Neuronal stem cell (in vitro differentiated cells): ENCODE measurements at places on chromosomes 11 and 22.

DNA sequence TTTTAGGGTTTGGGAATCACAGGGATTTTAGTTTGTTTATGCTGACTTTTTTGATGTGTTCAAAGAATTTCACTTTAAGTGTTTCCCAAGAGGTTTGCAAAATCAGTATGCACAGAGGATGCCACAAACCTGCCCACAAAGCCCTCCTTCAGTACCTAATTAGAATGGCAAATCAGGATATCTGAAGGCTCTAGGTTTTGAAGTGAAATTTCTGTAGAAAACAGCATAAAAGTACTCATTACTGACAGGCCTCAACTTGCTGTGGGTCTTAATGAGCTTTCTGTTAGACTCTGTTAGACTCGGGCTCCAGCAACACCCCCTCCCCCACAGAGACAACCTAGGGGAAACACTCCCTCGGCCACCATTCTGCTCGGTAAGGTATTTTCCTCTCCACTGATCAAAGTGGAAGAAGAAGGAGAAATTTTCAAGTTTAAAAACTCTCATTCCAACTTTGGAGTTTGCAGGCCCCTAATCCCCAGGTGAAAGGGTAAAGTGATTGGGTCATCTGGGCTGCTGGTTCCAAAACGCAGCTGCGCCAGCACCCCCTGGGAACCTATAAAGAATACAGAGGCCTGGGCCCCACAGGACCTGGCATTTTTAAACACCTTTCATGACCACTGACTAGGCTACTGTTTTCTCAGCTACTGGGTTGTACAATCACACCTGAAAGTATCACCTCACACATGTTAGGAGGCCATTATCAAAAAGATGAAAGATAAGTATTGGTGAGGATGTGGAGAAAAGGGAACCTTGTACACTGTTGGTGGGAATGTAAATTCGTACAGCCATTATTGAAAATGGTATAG, 67.5 kb downstream of the PLEKHA7 start:
- no peak for DNase-seq

DNA sequence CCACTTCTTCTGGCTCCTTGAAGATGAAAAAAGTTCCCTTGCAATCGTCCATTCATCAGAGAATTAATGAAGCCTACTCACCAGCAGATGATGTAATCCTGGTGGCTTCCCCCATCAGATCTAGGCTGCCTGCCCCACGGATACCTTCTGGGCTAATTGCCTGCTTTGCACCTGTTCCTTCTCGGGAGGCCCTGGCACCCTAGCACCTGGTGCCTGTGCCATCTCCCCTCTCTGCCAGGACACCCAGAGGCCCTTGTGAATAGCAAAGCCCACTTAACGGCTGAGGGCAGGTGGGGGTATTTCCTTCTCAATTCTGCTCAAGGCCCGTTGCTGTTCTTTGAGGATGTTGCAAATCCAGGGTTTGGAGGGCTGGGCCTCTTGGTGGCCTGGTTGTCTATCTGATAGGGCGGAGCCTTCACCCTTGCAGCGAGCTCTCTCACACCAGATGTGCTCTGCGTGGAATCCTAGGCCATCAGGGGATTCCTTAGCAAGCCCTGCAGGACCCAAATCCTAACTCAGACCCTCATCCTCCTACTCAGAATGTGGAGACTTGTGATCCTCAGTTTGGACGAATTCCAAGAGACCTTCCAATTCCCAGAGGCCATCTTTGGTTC, at the start of gene LMO2:
Gene LMO2 (minus strand): TSS at position 363 of the 614 bp plus-strand sequence. CDS start 22,360 bp downstream, outside the sequence.
- DNase-seq = no peak

- no peak for DNase-seq
Observed at GRCh38 chr22:18954990-18955571, 19.0 kb upstream of the PRODH start.

- DNase-seq = no peak
Observed at GRCh38 chr22:36868546-36869181, 7.9 kb downstream of the NCF4 start.

DNA sequence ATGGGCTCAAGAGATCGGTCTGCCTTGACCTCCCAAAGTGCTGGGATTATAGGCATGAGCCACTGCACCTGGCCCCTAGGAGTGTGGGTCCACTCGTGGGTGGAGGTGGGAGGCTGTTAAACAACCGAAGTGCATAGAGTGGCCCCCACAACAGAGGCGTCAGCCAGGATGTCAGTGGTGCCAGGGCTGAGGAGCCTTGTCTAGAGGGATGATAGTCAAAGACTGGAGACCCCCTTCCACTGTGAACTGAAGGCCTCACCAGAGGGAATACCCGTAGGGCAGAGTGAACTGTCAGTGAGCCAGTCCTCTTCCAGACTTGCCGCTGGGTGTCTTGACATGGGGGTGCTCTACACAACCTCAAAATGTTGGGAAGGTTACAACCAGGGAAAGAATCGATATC, 38.2 kb downstream of the AP2A2 start:
- DNase-seq = no peak

GRCh38 chr11:17744151-17744940, 9.8 kb downstream of the KCNC1 start:
- DNase-seq = no peak

DNA sequence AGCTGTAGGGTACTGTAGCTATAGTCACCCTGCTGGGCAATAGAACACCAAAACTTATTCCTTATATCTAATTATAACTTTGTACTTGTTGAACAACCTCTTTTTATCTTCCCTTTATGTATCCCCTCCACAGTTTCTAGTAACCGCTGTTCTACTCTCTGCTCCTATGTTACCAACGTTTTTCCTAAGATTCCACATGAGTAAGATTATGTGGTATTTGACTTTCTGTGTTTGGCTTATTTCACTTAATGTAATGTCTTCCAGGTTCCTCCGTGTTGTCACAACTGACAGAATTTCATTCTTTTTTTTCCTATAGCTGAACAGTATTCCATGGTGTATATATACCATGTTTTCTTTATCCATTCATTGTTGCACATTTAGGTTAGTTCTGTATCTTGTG, 258.4 kb downstream of the DYNC2H1 start:
- DNase-seq = no peak

- DNase-seq = no peak
Observed at GRCh38 chr11:119936426-119936825, 201.5 kb downstream of the TRIM29 start.

DNA sequence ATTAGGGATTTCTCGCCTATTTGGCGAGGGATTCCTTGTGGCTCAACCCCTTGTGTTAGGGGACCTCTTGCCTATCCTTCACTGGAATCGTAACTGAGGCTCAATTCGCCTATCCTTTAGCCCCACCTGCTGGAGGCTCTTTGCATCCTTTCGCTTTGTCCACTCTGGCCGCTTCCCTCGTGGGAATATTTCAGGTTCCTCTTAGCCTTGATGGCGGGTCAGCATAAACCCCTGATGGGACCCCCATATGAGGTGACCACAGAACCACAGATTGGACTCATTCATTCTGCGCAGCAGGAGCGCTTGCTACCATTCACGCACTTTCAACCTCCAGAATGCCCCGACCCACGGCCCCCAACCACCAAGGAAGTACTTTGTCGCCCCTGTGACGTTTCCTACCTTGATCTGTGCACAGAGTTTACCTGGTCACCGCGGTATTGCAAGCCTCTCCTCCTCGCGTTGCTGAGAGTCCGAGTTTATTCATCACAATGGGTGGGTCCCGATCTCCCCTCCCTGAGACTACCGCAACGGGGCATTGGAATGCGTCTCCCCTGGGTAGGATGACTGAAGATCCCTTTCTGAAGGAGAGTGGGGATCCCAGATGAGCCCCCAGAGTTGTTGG, at the start of gene OR52N2:
Gene OR52N2 (plus strand): TSS at position 425 of the 622 bp plus-strand sequence. CDS start 11,412 bp downstream, outside the sequence.
- DNase-seq = peak; percentile 81

GRCh38 chr22:19394274-19395050, 37.1 kb downstream of the HIRA start:
- DNase-seq = no peak

- DNase-seq = no peak
Observed at GRCh38 chr11:68296344-68297051, 15.9 kb upstream of the LRP5 start.

GRCh38 chr11:897253-898142, 13.1 kb downstream of the CHID1 start:
- no peak for DNase-seq

- no peak for DNase-seq
Observed at GRCh38 chr11:2204361-2205213, 33.0 kb upstream of the TH start.

- no peak for DNase-seq
Observed at GRCh38 chr22:25935266-25936058, 193.5 kb downstream of the MYO18B start.

GRCh38 chr11:45606514-45607281, 58.7 kb downstream of the CHST1 start:
- peak; percentile 80 for DNase-seq

DNA sequence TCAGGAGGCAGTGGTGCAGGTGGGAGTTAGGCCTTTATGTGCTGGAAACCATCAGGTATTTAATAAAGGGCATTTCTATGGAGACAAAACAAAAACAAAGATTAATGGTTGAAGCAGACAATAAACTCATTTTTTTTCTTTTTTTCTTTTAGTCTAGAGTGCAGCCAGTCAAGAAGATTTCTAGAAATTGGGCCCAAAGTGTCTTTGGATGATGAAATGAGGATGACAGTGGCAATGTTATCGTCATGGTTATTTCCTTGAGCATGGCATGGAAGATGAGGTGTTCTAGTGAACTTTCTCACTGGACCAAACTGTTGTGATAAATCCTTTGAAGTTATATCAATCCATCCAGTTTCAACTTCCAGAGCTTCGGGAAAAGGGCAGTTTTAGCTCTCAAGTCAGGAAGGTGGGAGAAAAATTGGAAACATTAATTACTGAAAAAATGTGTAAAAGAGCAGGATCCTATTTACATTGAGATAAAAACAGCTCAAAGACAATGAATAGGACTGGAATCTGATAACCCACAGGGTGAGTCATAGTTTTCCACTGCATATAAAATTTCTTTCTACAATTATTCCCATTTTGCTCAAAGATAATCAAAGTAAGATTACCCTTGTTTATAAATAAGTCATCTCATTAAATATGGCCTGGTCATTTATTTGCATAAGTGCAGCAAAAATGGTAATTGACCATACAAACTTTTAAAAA, 33.0 kb downstream of the PRR5L start:
- no peak for DNase-seq

DNA sequence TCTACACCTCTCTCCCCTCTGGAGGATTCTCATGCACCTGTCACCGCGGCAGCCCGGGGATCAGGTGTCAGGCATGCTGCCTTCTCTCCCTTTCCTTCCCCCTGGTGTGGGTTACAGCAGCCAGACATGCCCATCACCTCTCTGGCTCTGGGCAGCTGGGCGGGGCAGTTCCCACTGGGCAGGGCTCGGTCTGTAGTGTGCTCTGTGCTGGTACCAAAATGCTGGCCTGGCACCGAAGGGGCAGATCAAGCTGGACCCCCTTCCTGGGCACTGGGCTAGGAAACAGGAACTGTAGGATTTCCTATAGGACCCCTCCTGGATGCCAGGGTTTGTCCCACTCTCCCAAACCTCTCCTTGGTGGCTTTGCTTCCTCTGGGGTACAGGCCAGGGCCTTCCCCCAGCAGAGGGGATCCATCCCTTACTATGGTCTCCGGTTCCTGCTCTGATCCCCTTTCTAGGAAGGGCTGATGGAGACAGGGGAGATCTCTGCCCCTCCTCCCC, 821 bp downstream of the GAL3ST1 start:
- DNase-seq = no peak

GRCh38 chr11:97964332-97965004, 1056.3 kb upstream of the CNTN5 start:
- no peak for DNase-seq

DNA sequence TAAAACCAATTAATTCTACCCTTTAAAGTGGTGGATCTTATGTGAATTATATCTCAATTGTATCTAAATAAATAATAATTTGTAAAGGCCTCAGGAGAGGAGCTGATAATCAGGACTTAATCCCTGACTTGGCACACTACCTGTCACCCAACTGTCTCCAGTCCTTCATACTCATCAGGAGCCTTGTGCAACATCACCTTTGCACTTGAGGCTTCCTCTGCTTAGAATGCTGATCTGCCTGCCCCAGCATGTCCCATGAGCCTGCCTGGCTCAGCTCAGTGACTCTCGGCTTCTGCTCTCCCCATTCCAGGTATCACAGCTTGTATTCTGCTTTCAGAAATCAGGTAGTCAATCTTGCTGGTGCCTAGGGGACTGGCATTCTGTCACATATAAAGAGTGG, 43.9 kb upstream of the PRODH start:
- no peak for DNase-seq

GRCh38 chr11:46570790-46571398, 22.9 kb downstream of the AMBRA1 start:
- no peak for DNase-seq

DNA sequence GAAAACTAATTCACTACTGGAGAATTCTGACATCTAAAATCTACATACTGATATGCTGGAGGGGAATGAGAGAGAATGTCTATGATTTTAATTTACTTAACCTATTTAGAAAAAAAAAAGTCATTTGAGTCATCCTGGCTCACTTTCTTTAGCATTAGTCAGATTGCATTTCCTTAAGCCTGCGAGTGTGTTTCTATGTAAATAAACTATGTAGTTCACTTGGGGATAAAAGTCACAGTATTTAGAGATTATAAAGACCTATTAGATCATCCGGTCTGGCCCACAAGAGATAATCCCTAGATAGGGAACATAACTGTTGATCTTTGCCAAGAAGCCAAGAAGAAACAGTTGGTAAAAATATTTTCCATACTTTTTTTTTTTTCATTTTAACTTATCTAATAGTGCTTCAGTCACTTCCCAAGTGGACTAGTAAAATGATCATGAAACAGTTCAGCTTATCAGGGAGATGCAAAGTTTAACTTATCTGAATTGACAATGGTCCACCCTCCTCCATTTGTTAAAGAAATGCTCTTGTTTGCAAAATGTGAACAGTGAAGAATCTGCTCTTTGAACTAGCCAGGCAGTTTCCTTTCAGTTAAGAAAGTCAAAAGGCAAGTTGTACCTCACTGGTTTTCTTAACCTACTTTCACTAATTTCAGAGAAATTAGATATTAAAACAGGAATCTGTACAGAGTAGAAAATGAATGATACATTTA, 21.2 kb upstream of the BLID start:
- no peak for DNase-seq

- no peak for DNase-seq
Observed at GRCh38 chr11:12155696-12156095, 45.3 kb downstream of the MICAL2 start.

- DNase-seq = no peak
Observed at GRCh38 chr11:126061707-126062678, 673 bp downstream of the CDON start.

DNA sequence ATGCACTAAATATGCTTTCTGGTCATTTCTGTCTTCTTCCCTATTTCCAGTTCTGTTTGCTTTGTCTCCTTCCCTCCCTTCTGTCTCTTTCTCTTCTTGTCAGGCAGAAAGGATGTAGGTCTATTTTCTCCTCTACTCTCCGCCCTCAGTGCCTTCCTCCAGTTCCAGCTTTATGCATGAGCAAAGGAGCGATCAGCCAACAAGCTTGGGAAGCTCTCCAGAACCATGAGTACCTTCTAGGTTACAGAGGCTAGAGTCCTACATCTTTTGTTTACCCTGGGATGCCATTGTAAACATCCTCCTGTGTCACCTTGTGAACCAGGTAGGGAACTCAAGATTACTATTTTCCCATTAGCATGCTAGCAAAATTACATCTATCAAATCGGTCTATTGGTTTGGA, 7.9 kb upstream of the SPON1 start:
- no peak for DNase-seq
